ENCODE measurements at places on chromosomes 7 and 10. TPM values are rescaled to one million over a fixed set of nuclear protein-coding genes. Genes with fewer than 3 reads are reported as not detected.

Gene NEUROG3
- total RNA-seq, result 0.48 TPM

Gene HGF
- 57.1 TPM for total RNA-seq

GRCh38 chr10:133474027-133474426, 20.3 kb downstream of the SCART1 start:
- no peak for DNase-seq

- DNase-seq, result no peak
Observed at GRCh38 chr7:131329176-131329570, 1.5 kb downstream of the MKLN1 start.

- DNase-seq, result peak; percentile 14
Observed at GRCh38 chr7:78222001-78222751, 423.6 kb downstream of the PHTF2 start.

DNA sequence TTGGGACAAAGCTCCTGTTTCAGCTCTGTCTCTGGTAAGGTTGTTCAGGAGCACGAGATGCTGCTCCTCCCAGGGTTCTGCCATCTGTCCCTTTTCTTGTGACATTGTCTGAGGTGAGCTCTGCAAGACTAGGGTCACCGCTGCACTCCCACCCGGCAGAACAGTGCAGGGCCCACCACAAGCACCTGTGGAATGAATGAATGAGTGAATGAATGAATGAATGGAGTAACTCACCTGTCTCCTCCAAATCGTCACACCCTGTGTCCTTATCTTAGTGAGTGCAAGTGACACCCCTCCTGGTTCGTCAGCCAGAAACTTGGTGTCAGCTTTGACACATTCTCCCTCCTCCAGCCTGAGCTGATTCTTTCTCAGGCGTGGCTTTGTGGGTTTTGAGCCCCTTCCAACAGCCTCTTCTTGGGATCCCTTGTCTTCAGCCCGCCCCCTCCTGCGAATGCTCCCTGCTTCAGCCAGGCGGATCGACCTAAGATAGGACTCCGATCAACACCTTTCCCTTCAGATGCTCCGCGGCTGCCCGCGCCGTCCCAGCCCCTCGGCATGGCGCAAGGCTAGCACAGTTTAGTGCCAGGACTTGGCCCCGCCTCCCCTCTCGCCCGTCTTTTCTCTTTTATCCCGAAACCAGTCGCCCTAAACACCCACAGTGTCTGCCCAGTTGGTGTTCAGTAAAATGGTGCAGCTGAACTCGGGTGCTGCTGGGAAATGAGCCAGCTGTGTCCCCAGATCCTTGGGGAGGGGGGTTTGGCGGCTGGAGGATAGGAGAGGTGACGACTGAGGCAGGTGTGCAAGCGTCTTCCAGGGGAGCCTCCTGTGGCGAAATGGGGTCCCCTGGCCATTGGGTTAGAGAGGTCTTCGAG, 89.3 kb downstream of the BEND7 start:
- DNase-seq, result peak; percentile 9

- DNase-seq, result no peak
Observed at GRCh38 chr7:29809533-29810155, 3.3 kb downstream of the WIPF3 start.

DNA sequence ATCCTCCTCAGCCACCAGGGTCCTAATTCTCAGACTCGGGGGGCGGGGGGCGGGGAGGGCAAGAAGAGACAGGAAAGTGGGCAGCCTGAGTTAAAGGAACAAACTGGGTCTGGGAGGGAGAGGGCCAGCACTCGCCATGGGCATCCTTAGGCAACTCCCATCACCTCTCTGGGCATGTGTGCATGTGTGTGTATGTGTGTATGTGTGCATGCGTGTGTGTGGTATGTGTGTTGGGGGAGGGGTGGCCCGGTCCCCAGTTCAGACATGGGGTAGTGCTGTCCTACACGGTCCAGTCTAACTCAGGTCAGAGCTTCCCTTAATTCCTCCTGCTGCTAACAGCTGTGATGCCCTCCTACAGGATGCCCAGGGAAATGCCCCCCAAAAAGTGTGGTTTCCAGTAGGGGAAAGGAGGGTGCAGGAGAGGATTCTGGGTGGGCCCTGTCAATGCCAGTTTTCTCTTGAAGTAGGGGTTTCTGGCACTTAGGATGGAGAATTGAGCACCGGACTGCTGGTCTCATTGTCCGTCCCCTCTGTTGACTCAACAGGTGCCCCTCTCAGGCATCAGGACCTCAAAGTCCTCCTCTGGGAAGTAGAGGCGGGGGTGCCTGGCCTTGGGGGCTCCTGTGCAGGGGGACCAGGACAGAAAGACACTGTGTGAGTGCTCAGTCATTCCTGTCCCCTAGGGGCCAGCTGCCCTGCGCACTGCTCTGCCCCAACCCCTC, 15.1 kb upstream of the ZMIZ1 start:
- DNase-seq, result no peak

- DNase-seq, result peak; percentile 52
Observed at GRCh38 chr7:144019457-144019856, 19.3 kb downstream of the OR6B1 start.

GRCh38 chr10:78787125-78787524, 281.6 kb upstream of the ZMIZ1 start:
- DNase-seq, result no peak

DNA sequence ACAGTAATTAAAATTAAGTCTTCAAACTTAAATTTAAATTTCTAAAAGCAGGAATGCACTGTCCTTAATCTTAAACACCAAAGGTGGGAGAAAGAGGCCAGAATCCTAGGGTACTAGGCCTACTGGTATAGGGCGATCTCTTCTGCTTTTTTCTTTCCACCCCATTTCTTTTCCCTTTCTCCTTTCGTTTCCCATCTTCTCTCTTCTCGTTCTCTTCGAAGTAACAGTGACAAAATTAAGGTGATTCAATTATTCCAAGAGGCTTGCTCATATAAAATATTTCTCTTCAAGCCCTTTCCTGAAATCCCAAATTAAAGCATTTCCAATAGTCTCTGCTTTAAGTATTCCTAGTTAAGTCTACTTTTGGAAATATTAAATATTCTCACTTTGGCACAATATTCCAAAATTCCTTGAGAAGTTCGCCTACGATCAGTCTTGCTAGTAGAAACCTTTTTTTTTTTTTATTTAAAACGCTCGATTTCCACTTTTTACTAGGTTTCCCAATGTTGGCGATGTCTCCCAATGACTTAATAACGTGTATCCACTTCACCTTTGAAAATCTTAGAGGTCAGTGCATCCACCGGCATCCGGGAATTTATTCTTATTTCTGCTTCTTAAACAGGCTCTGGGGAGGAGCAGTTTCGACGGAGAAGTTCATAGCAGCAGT, 765 bp upstream of the LCOR start:
- DNase-seq, result peak; percentile 14

GRCh38 chr7:5613607-5614006, 167.9 kb downstream of the RNF216 start:
- no peak for DNase-seq

GRCh38 chr10:119398996-119399395, 143.5 kb downstream of the RGS10 start:
- DNase-seq, result peak; percentile 92

DNA sequence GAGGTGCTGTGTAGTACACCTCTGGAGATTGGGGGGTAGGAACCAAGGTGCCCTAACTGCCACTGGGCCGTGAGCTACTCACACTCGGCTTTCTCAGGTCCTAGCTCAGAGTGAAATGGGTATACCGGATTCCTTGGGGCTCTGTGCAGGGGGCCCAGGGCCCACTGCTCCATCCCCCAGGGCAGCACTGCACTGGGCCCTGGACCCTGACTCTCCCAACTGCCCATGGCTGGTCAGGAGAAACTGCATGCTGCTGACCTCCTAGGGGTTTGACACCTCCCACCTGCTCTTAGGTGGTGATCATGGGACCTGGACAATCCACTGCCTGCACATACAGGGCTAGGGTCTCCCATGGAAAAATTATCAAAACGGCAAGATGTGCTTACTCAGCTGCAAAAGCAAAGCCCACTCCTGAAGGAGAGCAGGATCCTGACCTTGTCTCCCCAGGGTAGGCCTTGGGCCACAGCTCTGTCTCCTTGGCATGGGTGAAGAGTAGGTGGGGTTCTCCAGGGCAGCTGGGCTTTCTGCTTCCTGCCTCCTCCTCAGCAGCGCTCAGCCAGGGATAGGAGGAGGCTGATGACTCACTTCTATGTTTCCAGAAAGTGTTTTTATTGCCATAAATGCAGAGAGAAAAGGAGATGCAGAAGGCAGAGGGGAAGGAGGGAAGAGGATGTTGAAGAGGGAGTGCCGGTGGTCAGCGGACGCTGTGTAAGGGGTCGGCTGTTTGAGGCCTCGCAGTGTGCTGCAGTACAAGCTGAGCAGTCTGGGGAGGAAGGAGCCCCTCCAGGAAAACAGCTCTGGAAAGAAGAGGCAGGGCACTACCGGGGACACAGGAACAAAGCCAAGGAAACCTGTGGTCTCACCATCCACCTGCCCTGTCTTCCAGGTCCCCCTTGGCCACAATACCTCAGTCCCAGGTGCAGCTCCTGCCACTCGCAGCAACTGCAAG, 107.8 kb downstream of the ARHGAP22 start:
- DNase-seq, result peak; percentile 88

- DNase-seq, result no peak
Observed at GRCh38 chr7:123220396-123220795, 20.6 kb upstream of the SLC13A1 start.

DNA sequence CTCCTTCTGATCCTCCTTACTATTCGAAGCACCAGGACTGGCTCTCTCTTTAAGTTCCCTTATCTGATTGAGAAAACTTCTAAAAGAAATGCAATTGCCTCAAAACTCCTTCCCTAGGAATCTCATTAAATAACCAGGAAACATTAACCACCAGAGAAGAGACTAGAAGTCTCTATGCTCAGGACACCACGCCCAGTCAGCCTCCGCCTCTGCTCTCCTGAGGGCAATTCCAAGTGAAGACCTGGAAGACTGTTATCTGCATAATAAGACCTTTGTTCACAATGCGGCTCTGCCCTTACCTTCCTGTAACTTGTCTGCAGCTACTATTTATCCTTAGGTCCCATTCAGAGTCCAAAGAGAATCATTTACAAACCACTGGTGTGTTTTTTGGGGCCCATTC, 78.8 kb downstream of the ELMO1 start:
- no peak for DNase-seq

Data from umbilical cord (tissue), 2 donors.